ENCODE measurements at places on chromosomes 4 and X.

- no peak for DNase-seq
These were observed 95.3 kb downstream of the ZAR1 start for GRCh38 chr4:48585401-48585800.

DNA sequence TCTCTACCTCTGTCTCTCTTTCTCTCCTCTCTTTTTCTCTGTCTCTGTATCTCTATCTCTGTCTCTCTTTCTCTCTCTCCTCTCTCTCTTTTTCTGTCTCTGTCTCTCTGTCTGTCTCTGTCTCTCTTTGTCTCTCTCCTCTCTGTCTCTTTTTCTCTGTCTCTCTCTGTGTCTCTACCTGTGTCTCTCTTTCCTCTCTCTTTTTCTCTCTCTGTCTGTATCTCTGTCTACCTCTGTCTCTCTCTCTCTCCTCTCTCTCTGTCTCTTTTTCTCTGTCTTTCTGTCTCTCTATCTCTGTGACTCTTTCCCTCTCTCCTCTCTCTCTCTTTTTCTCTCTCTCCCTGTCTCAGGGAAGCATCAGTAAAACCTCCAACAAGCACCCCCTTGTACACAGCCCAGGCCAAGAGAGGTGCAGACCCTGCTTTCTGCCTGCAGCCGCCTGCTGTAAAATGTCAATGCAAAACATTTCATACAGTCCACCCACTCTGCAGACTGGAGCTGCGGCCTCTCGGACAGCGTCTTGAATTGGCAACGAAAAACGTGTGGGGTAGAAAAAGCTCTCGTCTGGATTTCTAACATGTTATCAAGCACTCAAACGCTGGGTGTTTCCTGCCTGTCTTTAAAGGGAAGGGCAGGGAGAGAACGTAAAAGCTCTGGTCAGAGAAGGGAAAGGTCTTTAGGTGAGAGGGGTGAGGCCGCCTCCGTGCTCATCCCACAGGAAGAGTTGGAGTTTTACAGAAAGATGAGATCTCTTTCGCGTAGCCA lies 3.7 kb upstream of the SHOX start:
- DNase-seq = no peak

- DNase-seq = no peak
These were observed 5.6 kb downstream of the SDAD1 start for GRCh38 chr4:75985116-75985515.

DNA sequence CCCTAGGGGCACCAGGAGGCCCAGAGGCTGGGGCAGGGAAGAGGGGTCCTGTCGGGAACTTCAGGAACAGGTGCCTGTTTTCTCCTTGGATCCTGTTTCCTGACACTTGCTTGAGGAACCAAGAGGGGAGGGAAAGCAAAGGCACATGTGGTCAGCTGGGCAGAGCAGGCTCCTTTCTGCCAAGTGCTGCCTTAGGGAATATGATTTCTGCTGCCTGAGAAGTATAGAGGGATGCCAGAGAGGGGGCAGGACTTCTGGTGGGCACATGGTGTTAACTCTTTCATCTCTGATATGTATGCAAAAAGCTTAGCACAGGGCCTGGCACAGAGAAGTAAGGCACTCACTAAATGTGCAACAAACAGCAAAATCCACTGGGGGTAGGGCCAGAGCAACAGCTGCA lies 51.2 kb upstream of the PJA1 start:
- DNase-seq = no peak

- no peak for DNase-seq
These were observed 243.9 kb downstream of the UNC5C start for GRCh38 chr4:95304898-95305297.

- DNase-seq = no peak
These were observed 335.7 kb upstream of the RASGEF1B start for GRCh38 chr4:81807386-81807785.

DNA sequence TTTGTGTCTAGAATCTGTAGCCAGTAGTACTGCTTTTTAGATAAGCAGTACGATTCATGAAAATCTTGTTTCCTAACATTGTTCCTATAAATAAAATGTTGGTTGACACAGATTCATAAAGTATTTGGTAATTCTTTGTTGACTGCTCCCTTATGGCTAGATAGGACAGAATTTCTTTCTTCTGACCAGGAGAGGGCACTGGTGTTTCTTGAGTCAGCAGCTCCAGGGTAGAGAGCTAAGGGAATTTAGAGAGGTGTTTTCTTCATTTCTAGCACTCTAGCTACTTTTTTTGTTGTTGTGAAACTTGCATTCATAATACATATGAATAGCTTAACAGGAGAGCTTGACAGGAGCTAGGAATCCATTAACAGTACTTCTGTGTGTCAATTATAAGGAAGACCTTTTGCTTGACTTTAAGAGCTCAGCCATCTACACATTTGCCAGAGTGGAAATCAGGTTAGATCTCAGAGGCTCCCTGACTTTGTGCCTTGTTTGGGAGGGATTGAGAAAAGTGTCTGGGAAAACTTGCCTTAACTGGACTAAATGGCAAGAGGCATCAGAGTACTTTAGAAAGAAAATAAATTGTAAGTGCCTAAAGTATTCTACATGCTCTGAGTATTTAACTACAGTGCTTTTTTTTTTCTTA lies 756.1 kb downstream of the SH3BGRL start:
- no peak for DNase-seq

DNA sequence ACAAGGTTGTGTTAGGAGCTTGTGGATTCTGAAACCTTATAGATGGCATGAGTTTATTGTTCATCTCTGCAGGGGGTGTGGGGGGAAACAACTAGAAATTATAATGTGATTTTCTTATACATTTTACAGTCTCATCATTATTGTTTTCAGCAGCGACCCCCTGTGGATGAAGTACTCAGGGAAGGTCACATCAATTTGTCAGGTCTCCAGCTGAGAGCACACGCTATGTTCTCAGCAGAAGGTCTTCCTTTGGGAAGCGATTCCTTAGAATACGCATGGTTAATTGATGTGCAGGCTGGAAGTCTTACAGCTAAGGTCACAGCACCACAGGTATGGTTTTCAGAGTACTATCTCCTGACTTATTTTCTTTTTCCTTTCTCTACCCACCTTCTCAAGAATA lies 72.2 kb downstream of the BLTP1 start:
- DNase-seq = no peak

DNA sequence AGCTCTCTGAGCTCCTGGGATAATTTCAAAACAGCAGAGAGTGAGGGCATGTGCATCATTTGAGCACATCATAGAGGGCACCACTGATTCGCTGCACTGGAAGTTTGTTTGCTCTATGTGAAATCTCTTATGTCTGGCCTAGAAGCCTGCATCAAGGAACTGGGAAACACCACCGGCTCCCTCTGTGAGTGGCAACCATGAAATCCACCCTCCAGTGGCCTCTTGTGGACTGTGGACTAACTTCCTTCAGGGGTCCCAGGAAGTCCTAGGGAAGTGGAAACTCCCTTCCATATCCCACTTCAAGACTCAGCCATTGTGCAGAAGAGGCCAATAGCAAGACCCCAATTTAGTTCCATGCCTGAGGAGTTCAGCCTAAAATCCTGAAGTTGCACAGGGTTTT lies 48.0 kb upstream of the IGFBP7 start:
- DNase-seq = no peak

GRCh38 chr4:29310252-29310651 lies 1409.9 kb upstream of the PCDH7 start:
- no peak for DNase-seq

DNA sequence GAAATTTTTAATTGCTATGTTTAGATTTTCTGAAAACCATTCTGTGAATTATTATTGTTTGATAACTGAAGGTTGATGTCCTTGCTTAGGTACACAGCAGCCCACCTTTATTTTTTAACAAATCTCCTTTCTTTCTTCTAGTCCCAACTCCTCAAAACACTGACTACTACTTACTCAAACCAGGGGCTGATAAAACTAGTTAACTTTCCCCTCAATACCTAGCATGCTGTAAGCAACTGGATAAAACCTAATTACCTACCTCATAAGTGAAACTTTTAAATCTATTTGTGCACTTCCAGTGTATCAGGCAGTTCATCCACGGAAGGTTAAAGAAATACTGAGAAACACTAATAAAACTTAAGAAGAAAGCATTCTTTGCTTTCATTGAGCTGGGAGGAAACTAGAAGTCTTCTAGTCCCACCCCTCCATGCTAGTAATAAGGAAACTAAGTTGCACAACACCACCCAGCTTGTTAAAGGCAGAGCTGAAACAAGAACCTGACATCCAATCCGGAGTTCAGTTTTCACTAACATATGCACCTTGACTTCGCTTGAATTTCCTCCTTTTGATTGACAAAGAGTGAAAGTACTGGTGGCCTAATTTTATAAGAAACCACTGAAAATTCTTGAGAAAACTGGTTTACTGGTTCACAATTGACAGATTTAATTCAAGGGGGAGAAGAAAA lies 180.2 kb upstream of the TET2 start:
- DNase-seq = no peak

GRCh38 chr4:122803788-122804208 lies 22.8 kb upstream of the FGF2 start:
- no peak for DNase-seq

GRCh38 chr4:74370912-74371311 lies 6.0 kb downstream of the EREG start:
- DNase-seq = no peak

GRCh38 chr4:186761393-186761792 lies 37.7 kb upstream of the FAT1 start:
- DNase-seq = no peak

- DNase-seq = no peak
These were observed 36.0 kb downstream of the PLAC1 start for GRCh38 chrX:134622056-134622812.

- peak; percentile 34 for DNase-seq
These were observed 82.6 kb downstream of the HADH start for GRCh38 chr4:108072300-108072699.

GRCh38 chrX:100710816-100711215 lies 21.1 kb downstream of the SYTL4 start:
- no peak for DNase-seq

GRCh38 chr4:147182041-147182440 lies 236.4 kb upstream of the TTC29 start:
- DNase-seq = no peak

DNA sequence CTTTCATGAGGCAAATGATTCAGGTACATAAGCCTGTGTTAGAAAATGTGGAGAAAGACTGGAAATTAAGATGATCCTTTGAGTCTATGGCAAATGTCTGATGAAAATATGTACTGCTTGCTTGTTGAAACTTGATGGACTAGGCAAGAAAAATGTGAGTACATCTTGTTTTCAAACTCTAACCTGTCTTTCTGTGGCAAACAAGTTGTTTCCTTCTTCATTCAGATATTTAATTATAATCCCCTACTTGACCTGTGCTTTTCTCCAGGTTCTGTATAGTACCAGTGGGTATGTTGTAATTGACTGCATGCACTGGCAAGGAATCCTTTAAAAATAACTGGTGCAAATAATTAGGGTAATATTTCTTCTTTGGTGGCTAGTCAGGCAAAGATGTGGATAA lies 136.7 kb downstream of the ARHGAP24 start:
- DNase-seq = no peak

- DNase-seq = no peak
These were observed 4.1 kb upstream of the SOX3 start for GRCh38 chrX:140508958-140509357.
